Pancreas (tissue), 10 donors: ENCODE measurements at places on chromosomes 6 and 20. TPM values are rescaled to one million over a fixed set of nuclear protein-coding genes. Genes with fewer than 3 reads are reported as not detected.

- DNase-seq = no peak
These were observed 152.8 kb downstream of the SYCP2 start for GRCh38 chr20:59780494-59781185.

GRCh38 chr6:154909311-154909710 is 85.8 kb upstream of the TIAM2 start:
- no peak for DNase-seq

- no peak for DNase-seq
These were observed 95.5 kb upstream of the SCP2D1 start for GRCh38 chr20:18718129-18718528.

- no peak for DNase-seq
These were observed 1042.7 kb downstream of the EPHA7 start for GRCh38 chr6:92376691-92377090.

DNA sequence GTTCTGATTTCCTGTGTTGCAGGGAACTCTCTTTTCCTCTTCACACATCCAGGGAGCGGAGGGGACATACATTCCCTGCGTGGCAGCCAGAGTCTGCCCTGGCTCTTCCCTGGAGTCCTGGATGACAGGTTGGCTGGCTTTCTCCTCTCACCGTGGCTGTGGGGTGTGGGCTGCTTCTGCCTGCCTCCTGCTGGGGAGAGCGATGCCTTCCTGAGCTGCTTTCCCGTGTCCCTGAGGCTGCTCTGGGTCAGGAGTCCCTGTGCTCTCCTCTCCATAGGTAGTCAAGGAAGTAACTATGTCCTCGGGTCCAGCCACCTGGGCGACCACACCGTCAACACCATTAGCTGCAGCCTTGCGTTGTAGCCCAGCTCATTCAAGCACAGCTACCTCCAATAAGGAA is 451.7 kb downstream of the QKI start:
- DNase-seq = no peak

- DNase-seq = no peak
These were observed 10.7 kb upstream of the C20orf204 start for GRCh38 chr20:64025101-64025825.

DNA sequence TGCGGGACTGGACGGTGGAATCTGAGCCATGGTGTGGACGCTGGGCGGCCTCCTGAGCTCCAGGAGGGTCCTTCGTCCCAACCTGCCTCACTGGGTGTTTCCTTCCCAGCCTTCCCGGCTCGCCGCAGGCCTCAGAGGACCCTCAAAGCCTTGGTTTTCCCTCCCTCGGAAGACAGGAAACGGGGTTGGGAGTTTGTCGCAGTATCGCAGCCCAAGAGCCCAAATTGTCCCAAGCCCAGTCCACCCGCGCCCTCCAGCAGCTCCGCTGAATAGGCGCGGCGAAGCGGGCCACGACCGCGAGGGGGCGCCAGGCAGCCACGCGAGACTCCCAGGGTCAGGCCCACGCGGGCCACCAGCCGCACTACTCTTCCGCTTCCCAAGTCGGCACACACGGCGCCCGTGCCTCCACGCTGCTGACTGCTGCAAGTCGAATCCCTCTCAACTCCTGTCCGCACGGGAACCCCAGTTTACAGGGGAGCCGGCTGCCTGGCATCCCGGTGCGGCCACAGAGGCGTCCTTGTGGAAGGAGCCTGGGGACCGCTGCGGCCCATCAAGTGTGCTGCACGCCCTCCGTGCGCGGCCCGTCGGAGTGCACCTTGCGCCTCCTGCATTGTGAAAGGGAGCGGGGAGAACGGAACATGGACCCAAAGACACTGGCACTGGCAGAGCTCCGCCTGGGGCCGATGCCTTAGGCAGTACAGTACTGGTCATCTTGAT is 40.4 kb upstream of the HMGA1 start:
- peak; percentile 77 for DNase-seq

GRCh38 chr6:53673162-53673727 is 7.7 kb upstream of the KLHL31 start:
- DNase-seq = no peak

DNA sequence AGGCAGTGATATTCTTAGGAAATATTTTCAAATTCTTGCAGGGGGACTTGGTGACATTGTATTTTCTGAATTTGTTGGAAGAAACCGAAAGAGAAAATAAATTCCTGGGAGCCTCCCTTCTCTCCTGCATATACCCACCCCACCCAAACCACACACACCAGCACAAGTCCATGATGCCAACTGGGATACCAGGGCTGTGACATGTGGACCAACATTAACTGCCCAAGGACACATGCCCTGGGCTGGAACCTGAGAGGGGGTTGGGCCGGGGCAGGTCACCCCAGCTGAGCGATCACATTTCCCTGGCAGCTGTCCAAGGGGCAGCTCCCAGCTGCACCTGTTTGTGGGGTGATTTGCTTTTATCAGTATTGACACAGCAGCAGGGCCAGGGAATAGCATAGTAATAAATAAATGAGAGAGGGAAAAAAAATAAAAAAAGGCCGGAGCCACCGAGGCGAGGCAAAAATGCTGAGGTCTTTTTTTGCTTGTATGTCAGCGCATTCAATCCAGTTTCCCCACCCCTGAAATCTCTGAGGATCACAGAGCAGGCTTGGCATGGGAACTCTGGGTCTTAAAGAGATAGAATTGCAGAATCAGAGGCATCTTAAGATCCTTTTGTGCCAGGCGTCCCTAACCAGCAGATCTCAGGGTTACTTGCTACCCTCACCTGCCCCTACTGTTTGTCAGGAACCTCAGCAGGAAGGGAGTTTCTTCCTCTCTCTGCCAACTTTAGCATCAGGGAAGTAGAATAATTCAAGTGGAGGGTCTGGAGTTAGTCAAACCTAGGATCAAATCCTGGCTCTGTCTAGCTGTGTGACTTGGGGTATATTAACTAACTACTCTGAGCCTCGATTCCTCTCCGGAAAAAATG is 66.5 kb upstream of the PIM1 start:
- peak; percentile 96 for DNase-seq

DNA sequence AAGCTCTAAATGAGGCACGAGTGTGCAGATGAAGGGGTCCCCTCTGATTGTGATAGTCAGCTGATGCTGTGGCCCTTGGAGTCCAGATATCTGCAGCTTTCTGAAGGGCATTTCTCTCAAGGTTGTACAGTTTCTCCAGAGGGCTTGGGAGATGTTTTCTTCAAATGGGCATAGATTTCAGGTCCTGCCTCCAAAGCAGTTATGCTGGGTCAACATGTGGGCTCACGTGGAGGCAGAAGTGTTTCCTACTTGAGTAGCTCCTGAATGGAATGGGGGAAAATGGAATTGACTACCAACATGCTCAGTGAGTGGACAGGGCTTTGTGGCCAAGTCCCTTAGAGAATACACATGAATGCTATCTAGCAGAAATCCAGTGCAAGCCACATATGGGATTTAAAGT is 360.7 kb downstream of the SAMD5 start:
- no peak for DNase-seq

GRCh38 chr6:131781687-131782086 is 26.1 kb upstream of the ENPP1 start:
- no peak for DNase-seq

GRCh38 chr6:138535728-138536455 is 36.6 kb upstream of the NHSL1 start:
- no peak for DNase-seq

DNA sequence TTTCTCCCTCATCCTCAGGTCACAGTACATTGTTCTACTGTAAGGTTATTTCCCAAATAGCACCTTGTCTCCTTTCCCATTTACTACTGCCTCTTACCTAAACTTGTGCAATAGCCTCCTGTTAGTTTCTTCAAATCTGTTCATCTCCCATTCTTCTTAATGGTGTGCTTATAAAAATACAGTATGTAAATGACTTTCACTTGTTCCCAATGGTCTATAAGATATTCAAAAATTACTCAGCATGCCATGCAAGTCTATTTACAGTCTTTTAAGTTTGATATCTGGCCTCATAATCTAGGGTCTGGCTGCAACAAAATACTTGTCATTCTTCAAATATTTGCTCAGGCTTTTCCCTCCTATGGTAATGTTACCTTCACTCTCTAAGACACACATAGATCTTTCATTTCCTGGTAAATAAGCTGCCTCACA is 31.5 kb upstream of the RHAG start:
- no peak for DNase-seq

- no peak for DNase-seq
These were observed 96.4 kb upstream of the SLC22A23 start for GRCh38 chr6:3553254-3553653.

DNA sequence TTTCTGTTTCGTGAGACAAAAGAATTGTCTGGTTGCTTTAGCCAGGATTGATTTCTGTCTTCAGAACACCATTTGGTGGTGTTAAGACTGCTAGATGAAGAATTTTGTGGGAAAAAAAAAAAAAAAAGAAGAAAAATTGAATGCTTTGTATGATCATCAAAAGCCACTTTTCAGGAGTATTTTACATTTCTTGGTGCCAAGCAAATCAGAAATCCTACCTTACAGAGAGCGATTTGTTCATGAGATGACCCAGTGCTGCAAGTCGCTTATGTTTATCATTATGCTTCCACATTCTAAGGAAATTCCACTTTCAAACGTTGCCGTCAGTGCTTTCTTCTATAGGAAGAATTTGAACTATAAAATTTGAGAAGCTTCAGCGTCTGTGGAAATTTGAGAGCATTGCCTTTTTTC is 228.7 kb downstream of the BCKDHB start:
- no peak for DNase-seq

- DNase-seq = no peak
These were observed 118.0 kb upstream of the PRND start for GRCh38 chr20:4603724-4604123.

- no peak for DNase-seq
These were observed 3.1 kb downstream of the LAMP5 start for GRCh38 chr20:9517297-9518162.

SYNJ2 gene
- 9.9 TPM for total RNA-seq

COL21A1 gene
- total RNA-seq = 0.32 TPM

ASIP gene
- total RNA-seq = not detected

UBD gene
- total RNA-seq = 1.8 TPM

GHRH gene
- total RNA-seq = not detected

STX11 gene
- 1.0 TPM for total RNA-seq

HRH3 gene
- not detected for total RNA-seq

PSMF1 gene
- 77.8 TPM for total RNA-seq

TRAPPC3L gene
- total RNA-seq = not detected

MYB gene
- not detected for total RNA-seq

BPIFB1 gene
- total RNA-seq = not detected

PTCRA gene
- total RNA-seq = not detected
